ENCODE measurements at places on chromosomes 4 and X.

GRCh38 chr4:152937336-152938236, 1.5 kb downstream of the FHDC1 start:
- peak; percentile 42 for DNase-seq

DNA sequence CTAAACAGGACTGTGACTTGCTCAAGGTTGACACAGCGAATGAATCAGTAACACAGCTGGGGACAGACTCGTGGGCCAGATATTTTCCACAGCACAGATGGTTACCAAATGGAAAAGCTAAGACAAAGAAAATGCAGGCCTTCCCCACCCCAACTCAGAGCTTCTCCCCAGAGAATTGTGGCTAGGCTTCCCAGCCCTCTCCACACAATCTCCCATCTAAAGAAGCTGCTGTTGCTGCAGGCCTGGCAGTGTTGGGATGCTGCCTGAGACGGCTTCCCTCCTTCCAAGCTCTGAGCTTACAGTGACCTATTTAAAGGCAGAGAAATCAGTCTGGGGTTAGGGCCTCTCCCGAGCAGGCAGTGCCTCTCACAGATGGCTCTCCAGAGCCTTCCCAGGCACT, 46.5 kb upstream of the PGRMC1 start:
- DNase-seq, result no peak

GRCh38 chrX:16124201-16124600, 836 bp downstream of the GRPR start:
- DNase-seq, result no peak

- DNase-seq, result no peak
Observed at GRCh38 chr4:76732246-76732645, 165.7 kb downstream of the SOWAHB start.

- DNase-seq, result no peak
Observed at GRCh38 chr4:1294891-1295290, 5.2 kb downstream of the MAEA start.

- DNase-seq, result no peak
Observed at GRCh38 chr4:55251342-55251741, 94.7 kb upstream of the SRD5A3 start.

GRCh38 chr4:112023402-112023950, 121.8 kb upstream of the FAM241A start:
- peak; percentile 2 for DNase-seq

DNA sequence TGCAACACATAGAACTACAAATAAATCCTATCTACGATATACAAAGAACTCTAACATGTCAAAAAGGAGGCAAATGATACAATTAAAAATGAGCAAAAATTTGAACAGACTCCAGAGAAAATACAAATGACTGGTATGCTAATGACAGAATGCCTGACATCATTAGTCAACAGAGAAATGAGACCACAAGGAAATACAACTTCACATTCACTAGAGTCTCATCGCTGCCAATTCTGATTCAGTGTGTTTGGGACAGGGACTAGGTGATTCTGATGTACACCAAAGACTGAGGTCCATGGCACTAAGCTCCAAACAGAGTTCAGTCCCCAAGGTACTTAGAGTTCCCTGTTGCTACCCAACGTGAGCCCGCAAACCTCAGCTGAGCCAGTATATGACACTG, 23.4 kb downstream of the SLC2A9 start:
- DNase-seq, result no peak

GRCh38 chr4:1246901-1247863, 1.7 kb downstream of the CTBP1 start:
- DNase-seq, result peak; percentile 29

DNA sequence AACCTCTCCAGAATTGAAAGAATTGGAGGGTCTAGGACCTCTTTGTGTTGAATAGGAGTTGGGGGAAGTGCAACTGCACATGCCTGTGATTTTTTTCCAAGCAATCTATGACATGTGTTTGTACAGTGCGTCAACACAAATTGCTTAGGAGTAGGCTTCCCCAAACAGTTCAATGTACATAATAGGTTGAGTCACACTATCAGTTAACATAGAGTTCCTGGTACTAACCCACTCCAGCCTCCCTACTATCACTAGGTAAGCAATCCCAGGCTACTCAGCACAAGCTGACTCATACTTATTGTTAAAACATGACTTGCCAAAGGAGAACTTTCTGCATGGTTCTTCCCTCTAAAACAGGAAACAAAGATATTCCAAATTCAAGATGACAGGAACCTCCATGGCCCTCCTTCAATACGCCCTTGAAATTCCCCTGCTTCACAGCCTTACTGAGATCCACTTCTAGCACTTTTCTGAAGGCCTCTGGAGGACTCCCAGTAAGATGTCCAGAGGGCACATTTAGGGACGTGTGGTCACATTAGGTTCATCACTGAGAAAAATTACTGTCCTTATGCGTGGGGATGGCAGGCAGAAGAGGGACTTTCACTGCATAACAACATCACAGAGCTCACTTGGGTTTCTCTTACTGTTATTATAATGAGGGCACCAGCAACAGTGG, 8.4 kb upstream of the VSIG1 start:
- DNase-seq, result peak; percentile 41

DNA sequence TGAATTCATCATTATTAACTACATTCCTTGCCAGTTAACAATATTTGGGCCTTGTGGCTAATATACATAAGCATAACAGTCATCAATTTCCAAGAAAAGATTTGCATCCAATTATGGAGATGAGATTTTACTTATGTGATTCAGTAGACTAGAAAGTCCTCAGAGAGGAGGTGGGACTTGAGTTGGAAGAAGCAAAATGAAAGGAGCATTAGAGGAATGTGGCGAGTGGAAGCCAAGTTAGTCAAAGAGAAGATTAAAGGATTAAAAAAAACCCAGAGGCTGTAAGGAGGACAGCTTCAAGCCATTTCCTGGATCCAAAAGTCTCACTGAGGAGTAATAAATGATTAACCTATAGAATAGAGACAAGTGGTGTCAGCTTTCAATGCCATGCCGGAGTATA, 1099.4 kb upstream of the IGFBP7 start:
- no peak for DNase-seq

GRCh38 chr4:145680902-145681301, 956 bp downstream of the C4orf51 start:
- no peak for DNase-seq

DNA sequence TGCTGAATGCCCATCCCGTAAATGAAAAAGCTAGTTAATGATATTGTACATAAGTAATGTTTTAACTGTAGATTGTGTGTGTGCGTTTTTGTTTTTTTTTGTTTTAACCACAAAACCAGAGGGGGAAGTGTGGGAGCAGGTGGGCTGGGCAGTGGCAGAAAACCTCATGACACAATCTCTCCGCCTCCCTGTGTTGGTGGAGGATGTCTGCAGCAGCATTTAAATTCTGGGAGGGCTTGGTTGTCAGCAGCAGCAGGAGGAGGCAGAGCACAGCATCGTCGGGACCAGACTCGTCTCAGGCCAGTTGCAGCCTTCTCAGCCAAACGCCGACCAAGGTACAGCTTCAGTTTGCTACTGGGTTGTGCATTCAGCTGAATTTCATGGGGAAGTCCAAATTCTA, at the start of gene SPP1:
SPP1 (plus strand) TSS at position 249 of the 400 bp plus-strand sequence. CDS start 1,182 bp downstream, outside the sequence.
- DNase-seq, result peak; percentile 33

DNA sequence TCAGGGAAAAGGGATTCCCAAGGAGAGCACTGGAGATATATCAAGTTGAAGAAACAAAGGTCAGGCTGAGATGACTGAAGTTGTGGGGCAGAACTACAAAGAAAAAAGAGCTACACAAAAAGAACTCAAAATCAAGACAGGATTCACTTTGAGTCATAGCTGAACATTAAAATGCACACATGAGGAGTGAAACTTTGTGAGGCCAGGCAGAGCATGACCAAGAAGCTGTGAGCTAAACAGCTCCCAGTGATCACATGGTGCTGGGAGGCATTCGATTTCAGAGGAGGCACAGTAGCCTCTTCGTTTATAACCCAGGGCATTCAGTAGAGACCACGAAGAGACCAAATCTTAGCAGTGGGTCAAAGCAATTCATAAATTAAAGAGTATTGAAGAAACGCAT, 145.3 kb downstream of the ATRX start:
- DNase-seq, result no peak

DNA sequence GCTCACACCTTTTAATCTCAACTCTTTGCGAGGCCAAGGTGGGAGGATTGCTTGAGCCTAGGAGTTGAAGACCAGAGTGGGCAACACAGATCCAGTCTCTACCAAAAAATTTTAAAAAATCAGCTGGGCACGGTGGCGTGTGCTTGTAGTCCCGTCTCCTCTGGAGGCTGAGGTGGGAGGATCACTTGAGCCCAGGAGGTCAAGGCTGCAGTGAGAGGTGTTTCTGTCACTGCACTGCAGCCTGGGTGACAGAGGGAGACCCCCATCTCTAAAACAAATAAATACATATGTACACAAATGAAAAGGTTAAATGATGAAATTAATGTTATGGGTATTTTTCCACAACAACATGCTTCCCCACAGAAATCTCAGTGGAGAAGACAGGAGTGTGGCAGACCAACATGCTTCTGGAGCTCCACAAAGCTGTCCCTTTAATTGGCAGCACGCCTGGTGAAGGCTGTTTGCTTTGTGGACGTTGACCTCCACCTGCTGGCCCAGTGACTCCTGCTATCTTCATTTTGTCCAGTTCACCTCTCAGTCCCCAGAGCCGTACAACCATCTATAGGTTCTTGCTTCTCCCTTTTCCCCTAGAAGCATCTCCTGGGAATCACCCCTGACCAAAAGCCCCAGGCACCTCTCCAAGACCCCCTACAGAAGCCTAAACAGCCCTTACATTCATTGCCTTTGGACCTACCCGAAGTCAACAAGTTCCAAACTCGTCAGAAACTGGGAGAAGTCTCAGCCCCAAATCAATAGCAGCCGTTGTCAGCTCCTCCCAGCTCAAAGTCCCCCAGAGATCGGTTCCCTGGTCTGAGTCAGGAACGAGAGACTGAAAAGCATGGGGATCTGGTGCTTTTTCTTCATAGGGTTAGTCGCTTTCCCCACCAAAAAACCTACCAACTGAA, 36.4 kb upstream of the CD99 start:
- DNase-seq, result peak; percentile 36

DNA sequence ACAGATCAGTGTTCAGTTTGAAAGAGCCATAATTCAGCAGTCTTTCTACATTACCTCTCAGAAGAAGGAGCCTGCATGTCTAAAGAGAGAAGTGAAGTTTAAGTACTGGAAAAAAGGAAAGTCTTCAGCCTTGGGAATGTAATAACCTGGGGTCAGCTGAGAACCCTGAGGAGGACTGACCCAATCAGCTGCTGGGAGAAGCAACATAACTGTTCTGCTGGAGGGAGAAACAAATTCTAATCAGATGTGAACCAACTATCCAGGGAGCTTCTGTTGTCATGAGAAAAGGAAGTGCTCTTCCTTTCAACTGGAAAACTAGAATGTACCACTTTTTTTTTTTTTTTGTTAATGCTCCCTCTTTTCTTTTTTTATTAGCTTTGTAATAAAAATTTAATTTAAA, 64.5 kb upstream of the PDE5A start:
- no peak for DNase-seq

DNA sequence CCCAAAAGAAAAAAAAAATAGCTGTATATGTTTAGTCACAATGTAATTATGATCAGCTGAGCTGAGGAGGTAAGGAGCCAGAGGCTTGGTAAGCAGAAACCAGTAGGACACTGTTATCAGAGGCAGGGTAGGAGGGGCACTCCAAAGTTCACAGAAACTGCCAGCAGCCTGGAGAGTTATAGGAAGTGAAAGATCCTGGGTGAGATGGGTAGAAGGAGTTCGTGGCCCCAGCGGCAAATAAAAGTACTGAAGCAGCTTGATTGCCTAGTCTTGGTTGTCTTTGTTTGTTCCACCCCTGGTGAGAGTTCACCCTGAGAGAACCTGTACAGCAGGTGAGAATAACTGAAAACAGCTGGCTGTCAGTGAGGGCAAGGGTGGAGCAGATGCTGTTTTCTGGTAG, 340.8 kb downstream of the ADGRL3 start:
- DNase-seq, result peak; percentile 48

- DNase-seq, result no peak
Observed at GRCh38 chr4:20253735-20254409, 2.2 kb downstream of the SLIT2 start.

DNA sequence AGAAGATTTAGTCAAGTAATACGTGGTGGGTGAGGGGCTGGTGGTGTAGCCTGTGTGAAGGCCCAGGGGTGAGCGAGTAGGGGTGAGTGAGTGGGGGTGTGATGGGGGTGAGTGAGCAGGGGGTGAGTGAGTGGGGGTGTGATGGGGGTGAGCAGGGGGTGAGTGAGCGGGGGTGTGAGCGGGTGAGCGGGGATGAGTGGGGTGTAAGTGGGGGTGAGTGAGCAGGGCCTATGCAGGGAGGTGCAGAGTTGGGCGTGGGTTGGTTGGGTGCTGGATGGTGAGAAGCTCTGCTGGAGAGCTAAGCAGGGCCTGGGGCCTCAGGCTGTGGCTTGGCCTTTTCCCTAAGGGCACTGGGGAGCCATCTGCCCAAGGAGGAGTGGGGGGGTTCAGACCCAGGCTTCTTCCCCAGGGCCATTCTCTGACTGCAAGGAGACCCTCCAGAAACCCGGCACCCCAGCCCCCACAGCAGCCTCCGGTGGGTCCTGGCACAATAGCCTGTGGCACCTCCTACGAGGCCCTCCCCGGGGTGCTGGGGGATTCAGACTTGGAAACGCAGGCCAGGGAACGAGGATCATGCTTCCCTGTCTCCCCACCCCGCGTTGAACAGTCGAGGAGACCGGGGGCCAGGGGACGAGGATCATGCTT, 30.4 kb downstream of the SH3TC1 start:
- no peak for DNase-seq

GRCh38 chrX:54891573-54891972, 29.1 kb upstream of the TRO start:
- DNase-seq, result no peak

DNA sequence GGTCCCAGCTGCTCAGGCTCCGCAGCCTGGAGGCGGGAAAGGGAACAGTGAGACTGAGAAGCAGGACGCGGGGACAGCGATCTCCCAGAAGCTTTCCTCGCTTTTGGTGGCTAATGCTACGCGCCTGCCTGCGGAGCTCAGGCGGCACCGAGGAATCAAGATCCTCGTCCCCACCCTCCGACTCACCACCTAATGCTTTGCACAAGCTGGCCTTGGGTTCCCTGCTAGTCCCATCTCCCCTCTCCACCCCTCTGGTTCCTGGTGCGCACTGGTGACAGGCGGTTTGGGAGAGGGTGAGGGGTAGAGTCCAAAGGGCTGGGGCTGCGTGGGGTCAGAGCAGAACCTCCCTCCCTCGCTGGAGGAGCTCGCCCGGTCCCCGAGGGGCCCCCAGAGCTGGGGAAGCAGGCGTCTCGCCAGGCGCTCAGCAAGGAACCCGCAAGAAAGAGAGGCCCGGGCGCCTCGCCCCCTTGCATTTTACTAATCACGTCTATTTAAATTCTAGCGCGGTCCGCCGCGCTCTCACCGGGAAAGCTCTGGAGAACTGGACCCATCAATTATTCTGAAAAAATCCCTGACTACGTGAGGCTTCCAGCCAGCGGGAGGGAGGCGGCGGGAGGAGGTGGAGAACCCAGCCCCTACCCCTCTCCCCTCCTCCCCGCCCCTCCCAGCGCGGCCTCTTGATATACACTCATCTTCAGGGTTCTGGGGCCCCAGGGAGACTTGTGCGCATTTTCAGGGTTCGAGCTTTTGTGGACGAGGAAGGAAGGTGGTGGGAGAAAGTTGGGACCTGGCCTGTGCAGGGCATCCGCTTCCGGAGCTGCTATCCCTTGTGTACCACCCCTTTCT, 9.1 kb downstream of the POU4F2 start:
- no peak for DNase-seq

Measured in HuH-7 (cell line).